Osteoblast (primary cell): ENCODE measurements at places on chromosomes 1 and 21. TPM values are rescaled to one million over a fixed set of nuclear protein-coding genes. Genes with fewer than 3 reads are reported as not detected.
A peak's percentile ranks its signal among the peaks of the same experiment; 100 is the strongest.

Gene ZNF648
- total RNA-seq = not detected in 2 replicates

Gene KCNN3
- total RNA-seq = under 0.01 TPM in 2 replicates

DNA sequence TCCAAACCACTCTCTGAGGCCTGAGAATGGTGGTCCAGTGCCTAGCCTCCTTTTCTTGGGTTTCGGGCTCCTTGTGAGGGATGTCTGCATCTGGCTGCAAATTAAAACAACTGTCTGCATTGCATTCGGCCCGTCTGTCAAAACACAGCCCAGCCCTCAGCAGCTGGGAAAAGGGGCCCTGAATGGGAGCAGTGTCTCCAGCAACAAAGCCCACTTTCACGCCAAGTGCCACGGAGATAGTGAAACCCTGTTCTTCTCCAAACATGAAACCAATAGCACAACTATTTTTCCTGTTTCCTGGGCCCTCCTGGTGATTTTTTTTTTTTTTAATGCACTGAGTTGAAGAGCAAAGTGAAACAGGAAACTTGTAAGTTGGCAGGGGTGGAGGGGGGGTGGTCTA is 138.4 kb downstream of the PLXNA2 start:
- peaks cover 22% of the 10 kb centered on the region for H3K4me1 ChIP-seq
- H3K27me3 ChIP-seq = no peaks in the 10 kb centered on the region
- DNase-seq = no peak

- H3K36me3 ChIP-seq = peaks cover 37% of the 10 kb centered on the region
- H3K4me1 ChIP-seq = peaks cover 78% of the 10 kb centered on the region
- H3K4me3 ChIP-seq = peak overlapping the region; percentile 29
- peak overlapping the region; percentile 62 for H3K27ac ChIP-seq
These were observed 3.9 kb downstream of the EPHA2 start for GRCh38 chr1:16151995-16152384.

DNA sequence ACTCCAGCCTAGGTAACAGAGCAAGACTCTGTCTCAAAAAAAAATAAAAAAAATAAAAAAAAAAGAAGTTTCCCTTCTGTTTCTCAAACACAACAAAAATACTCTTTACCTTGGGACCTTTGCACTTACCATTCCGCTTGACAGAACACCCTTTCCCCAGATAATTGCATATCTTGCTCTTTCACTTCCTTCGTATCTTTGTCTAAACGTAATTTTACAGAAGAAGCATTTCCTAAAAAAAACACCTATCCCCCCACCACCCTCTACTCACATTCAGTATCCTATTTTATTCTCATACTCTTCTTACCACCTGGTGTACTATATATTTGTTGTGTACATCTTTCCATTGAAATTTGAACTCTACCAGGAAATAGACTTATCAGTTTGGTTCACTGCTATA is 32.7 kb downstream of the ASH1L start:
- no peaks in the 10 kb centered on the region for H3K36me3 ChIP-seq
- H3K27me3 ChIP-seq = no peaks in the 10 kb centered on the region
- no peak for DNase-seq
- no peak overlapping the region for H3K27ac ChIP-seq
- H3K4me3 ChIP-seq = no peak overlapping the region

- DNase-seq = peak; percentile 54
- H3K27me3 ChIP-seq = peaks cover 9% of the 10 kb centered on the region
- no peak overlapping the region for H3K27ac ChIP-seq
- no peaks in the 10 kb centered on the region for H3K36me3 ChIP-seq
- no peak overlapping the region for H3K4me3 ChIP-seq
These were observed 25.5 kb downstream of the TRPM2 start for GRCh38 chr21:44378646-44379514.

GRCh38 chr1:61568460-61569302 is 156.3 kb downstream of the TM2D1 start:
- H3K4me3 ChIP-seq = no peak overlapping the region
- no peaks in the 10 kb centered on the region for H3K27me3 ChIP-seq
- H3K27ac ChIP-seq = no peak overlapping the region
- H3K4me1 ChIP-seq = no peaks in the 10 kb centered on the region

- H3K4me3 ChIP-seq = no peak overlapping the region
- no peaks in the 10 kb centered on the region for H3K36me3 ChIP-seq
- no peak overlapping the region for H3K27ac ChIP-seq
- H3K4me1 ChIP-seq = no peaks in the 10 kb centered on the region
These were observed 21.0 kb upstream of the PIK3CD start for GRCh38 chr1:9630331-9631111.
